ENCODE measurements at places on chromosomes 3 and 15.

GRCh38 chr3:192482391-192482790 is 244.9 kb downstream of the FGF12 start:
- no peak for DNase-seq

DNA sequence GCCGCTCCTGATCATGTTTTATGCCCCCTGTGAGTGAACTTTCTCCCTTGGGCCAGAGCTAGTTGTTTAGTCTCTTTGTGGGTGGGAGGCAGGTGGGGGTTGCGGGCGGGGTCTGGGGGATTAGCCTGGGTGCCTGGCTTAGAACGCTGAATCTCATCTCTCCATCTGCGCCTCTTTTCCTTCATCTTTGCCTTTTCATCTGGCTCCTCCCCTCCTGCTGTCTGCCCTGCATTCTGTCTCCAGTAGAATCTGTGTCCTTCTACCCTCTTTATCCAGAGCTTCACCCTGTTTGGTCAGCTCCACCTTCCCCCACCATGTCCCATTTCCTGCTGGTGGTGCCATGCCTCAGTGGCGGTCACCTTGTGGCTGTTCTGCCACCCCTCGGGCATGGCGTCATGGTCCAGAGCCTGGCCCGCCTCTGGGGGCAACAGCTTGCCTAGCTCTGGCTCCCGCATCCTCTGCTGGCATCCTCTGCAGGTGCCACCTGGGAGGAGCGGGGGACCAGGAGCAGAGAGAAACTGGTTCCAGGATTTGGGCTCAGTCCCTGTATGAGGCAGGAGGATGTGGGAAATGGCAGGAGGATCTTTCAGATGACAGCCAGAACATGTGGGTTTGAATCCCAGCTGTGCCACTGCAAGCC is 44.3 kb downstream of the PDIA5 start:
- DNase-seq, result no peak

DNA sequence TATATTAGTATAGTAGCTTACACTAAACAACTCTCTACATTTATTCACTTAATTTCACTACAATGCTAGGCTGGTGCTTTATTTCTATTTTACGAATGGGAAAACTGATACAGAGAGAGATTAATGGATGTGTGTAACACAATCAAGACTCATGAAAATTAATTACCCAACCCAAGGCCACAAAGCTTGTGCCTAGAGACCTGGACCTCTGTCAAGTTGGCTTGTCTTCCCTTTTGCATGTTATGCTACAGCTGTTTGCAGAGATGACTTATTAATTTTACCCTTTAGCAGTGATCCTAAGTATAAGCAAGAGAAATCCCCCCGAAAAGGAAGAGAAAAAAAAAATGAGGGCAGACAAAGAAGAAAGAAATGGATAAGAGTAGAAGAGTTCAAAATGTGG is 162.5 kb downstream of the C3orf38 start:
- no peak for DNase-seq

DNA sequence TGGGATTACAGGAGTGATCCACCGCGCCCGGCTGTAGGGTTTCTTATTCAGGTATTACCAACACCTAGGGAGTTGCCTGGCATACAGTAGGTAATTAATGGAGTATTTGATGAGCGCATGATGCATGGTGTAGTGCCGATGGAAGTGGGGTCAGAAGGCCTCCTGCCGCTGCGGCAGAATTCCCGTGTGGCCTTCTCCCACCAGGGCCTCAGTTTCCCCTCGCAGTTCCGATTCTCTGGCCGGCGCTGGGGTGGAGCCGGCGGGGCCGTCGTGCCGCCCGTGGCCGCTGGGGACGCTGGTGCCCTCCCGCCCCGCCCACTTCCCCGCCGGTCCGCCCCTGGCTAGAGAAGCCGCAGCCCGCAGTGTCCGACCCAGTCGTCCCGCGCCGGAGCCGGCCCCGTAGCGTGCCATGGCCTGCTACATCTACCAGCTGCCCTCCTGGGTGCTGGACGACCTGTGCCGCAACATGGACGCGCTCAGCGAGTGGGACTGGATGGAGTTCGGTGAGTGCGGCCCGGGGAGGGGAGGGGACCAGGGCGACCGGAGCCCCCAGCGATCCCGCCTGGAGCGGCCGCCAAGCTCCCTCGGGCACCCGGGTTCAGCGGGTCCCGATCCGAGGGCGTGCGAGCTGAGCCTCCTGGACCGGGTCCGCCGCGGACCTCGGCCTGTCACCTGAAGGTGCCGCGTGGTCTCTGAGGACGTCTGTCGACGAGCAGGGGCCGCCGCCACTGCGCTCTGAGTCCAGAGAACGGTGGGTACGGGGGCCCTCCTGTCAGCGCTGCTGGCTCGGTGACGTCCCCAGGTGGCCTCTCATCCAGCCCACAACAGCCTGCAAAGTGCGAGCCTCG is at the start of gene IRAK2:
TSS of gene IRAK2 (plus strand) at position 374 of the 848 bp plus-strand sequence. CDS start at position 410, 36 bp downstream.
- peak; percentile 21 for DNase-seq

- no peak for DNase-seq
Measured at GRCh38 chr3:101781166-101781565, 2.2 kb downstream of the NXPE3 start.

- DNase-seq, result no peak
Measured at GRCh38 chr3:81339040-81339845, 422.2 kb downstream of the GBE1 start.

DNA sequence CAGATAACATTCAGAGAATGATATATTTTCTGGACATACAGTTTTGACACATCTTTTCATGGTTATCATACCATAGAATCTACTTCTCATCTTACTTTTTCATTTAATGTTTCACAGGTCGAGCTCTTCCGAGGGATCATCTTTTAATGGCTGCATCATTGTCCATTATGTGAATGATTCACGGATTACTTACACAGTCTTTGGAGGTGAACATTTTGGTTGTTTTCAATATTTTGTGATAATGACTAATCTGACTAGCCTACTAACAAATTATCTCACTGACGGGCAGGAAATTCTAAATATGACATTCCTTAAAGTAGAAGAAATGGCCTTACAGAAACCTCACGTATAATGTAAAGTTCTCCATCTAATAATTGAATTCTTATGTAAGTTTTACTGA is 209.1 kb upstream of the STRIT1 start:
- no peak for DNase-seq

DNA sequence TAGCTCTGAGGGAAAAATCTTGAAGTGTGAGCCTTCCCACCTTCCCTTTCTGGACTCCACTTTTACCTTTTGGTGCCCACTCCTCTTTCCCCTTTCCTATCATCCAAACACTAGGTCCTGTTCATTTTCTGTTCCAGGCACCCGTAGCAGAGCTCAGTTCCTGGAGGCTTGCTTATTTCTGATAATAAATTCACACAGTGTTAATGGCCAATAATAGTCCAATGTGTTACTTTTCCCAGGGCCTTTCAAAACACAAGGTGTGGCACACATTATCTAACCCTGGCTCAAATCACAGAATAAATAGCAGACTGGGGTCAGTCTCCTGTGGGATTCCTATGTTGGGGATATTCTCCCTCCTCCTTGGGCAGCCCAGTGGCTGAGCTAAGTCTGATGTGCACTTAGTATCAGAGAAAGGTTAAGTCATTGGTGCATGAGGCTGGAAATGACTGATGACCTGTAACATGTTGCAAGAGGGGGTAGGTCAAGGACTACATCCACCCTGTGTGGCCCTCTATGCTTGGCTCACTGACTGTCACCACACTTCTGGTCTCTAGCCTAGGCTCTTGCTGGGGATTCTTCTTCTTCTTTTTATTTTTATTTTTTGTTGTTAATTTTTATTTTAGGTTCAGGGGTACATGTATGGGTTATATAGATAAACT is 43.7 kb upstream of the ROPN1 start:
- DNase-seq, result no peak

DNA sequence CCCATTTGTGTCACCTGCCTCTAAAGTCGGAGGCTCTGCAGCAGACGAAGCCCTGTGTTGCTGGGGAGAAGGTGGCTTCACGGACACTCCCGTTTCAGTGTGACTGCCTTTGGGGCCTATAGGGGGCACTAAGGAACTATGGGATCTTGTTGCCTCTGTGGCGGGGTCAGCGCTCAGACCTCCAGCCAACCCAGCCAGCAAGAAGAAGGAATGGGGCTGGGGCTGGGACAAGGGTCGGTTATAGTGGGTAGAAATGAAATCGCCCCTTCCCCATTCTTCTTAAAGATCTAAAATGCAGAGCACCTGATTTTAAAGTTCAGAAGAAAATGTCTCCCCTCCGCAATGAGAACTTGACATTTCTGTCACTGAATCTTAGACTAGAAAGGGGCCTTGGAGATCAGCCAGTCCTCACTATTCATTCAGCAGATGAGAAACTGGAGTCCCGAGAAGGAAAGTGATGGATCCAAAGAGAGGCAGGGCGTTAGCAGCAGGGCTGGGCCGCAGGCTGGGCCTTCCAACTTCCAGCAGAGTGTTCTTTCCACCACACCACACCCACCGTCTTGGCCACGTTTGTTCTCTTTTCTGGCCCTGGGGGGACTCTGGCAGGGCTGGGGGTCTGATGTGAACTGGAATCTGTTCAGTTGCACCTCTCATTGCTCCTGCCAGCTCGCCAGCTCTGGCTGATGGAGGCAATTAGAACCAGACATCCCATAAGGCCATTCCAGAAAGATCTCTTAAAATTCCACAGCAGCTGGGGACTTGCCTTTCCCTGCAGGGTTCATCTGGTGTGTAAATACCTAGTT is 195.4 kb downstream of the OPA1 start:
- DNase-seq, result peak; percentile 31

GRCh38 chr3:51498876-51499738 is 708 bp downstream of the DCAF1 start:
- peak; percentile 87 for DNase-seq

DNA sequence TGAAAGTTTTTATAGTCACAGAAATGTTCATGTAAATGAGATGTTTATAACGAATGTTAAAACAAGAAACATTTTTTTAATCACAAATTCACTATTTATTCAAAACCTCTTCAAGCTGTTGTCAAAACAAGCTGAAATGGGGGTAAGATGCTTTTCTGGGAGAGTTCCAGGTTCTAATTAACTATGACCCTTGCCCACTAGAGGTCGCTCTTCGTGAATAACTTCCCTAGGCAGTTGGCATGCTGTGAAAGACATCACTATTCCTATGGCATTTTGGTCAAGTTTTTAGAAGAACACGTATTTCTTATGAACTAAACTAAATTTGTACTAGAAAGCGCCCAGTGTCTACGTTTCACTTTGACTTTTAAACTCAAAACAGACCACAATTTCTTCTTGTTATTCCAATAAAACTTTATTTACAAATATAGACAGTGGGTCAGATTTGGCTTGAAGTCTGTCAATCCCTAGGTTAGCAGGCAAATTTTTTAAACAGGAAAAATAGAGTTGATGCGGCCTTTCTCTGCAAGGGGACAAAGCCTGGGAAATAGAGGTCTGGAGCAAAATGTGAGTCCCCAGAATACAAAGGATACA is 62.8 kb upstream of the CMTM8 start:
- peak; percentile 61 for DNase-seq

DNA sequence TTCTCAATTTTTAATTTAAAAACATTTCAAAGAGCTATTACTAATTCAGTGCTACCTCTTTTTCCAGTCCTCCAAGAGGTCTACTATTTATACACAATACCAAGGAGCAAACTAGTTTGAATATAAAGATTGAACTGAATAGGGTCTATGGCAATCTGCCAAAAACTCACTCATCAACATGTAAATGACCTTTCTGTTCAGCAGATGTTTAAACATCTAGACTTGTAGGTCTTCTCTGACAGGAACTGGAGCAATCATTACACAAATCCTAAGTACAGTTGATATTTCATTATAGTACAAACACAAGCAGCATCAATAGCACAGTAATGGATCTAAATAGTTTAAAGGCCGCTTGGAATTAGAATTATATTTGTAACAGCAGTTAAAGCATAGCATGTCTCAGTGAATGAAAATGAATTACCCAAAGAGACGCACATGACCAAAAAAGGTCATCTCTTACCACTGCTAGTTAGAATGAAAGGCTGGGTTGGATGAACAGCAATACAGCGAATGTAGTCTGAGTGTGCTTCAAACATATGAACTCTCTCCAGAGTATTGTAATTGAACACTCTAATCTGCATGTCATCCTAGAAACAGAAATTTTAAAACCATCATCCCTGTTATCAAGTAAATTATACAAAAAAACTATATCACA is 10.7 kb downstream of the COPB2 start:
- no peak for DNase-seq

DNA sequence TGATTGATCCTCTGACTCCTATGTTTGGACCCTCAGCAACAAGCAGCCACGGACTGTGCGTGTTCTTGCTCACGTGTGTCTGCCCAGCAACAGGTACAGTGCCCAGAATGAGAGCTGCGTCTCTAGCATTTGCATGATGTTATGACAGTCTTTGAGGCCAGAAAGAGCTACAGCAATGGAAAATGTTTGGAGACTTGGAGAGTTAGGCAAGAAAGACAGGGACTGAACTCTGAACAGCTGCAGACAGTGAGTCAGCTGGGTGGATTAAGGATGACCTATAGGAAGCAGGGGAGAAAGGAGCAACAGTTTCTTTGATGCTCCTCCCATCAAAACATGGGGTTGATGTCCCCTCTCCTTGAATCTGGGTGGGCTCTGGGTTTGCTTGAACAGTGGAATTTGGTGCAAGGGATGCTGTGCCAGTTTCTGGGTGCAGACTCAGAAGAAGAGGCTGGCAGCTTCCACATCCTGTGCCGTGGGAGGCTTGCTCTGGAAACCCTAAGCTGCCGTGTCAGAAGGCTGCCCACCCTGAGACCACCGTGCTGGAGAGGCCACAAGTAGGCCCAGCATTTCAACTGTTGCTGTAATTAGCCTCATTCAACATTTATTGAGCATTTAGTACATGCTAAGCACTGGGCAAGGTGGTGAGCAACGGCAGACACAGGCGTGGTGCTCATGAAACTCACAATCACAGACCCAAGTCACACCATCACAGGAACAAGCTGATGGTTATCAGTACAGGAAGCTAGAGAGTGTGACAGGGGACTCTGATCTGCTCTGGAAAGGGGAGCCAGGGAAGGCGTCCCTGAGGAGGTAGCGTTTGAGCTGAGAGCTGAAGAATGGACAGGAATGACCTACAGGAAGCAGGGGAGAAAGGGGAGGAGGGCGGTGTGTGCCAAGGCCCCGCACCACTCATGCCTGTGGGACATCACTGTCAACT is 21.7 kb downstream of the CCR9 start:
- DNase-seq, result no peak

DNA sequence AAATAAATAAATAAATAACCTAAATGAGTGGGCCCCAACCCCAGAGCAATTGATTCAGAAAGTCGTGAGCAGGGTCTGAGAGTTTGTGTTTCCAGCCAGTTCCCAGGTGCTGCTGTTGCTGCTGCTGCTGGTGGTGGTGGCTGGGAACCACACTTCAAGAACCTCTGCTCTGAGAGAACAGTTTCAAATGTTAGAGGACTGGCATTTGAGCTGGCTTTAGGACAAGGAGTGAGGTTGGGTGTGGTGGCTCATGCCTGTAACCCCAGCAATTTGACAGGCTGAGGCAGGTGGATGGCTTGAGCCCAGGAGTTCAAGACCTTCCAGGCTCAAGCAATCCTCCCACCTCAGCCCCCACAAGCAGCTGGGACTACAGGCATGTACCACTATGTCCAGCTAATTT is 123.1 kb upstream of the UBE2E1 start:
- DNase-seq, result no peak

DNA sequence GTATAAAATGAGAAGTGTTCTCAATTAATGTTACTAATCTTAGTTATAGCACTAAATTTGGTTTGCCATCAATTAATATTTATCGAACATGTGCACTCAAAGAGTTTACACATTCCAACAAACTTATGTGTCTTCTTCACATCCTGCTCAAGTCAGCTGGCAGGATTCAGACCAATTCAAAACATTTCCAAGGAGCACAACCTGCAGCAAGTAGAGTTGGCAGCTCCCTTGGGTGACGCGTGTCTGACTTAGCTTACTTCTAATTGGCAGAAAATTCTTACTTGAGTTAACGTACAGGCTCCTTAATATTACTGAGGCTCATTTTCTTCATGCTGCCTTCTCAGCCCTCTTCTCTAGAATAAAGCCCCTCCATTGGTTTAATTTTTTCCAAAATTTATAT is 110.4 kb upstream of the PFN2 start:
- no peak for DNase-seq

Measured in CMK (cell line).